Memory B cell (primary cell): ENCODE measurements at places on chromosomes 3 and 15.

DNA sequence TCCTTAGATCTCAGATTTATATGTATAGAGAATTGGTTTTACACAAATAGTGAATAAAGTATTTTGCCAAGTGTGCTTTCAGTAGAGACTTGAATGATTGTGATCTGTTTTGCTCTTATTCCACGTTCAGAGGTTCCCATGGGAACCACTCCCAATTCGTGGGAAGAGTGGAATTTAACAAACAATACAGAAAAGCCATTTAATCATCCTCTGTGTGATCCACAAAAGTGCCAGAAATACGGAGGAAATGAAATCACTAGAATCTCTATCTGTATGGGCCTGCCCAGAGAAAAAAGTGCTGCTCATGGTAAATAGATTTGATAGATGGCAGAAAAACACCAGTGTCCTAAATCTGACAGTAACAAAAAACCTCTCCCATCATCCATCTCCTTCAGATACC, 56.0 kb downstream of the CNTN4 start:
- no peak for DNase-seq

- peak; percentile 7 for DNase-seq
These were observed 153.3 kb downstream of the P3H2 start for GRCh38 chr3:189967254-189967865.

GRCh38 chr3:51355891-51356578, 29.1 kb upstream of the MANF start:
- DNase-seq, result no peak

- no peak for DNase-seq
These were observed 50.7 kb downstream of the TRA2B start for GRCh38 chr3:185887066-185887465.

GRCh38 chr3:127568586-127568985, 21.9 kb downstream of the TPRA1 start:
- DNase-seq, result no peak

GRCh38 chr15:68201153-68201878, 3.8 kb downstream of the CALML4 start:
- no peak for DNase-seq

- no peak for DNase-seq
These were observed 110.8 kb downstream of the TBC1D2B start for GRCh38 chr15:77966540-77967234.

GRCh38 chr3:45275006-45275704, 49.1 kb upstream of the TMEM158 start:
- DNase-seq, result no peak

DNA sequence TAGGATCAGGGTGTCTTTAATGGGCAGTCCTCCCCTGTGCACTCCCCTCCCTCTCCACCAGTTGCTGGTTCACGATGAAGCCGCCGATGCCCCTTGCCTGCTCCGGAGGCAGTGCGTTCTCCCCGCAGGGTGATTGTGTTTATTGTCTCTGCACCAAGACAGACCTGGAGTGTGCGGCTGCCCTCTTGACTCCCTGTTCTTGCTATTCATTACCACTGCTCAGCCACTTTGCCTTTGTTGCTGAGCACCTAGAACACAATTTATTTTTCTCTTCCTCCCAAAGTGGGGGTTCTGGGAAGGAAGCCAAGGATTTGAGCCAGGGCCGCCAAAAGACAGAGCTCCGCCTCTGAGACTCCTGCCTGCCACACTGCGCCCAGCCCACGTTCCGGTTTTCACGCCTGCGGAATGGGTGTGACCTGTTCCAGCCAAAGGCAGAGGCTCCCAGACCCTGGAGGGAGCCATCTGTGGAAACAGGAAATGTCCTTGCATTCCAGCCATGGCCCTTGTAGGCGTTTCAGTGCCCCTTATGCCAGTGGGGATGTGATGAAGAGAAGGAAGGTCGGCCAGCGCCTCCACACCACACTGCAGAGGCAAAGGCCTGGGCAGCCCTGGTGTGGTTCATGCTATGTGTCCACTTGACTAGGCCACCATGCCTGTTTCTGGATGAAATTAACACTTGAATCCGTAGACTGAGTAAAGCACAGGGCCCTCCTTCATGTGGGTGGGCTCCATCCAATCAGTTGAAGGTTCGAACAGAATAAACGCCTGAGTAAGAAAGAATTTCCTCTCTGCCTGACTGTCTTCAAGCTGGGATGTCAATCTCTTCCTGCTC, 85.8 kb downstream of the HMG20A start:
- DNase-seq, result no peak

GRCh38 chr15:76844096-76844495, 61.0 kb downstream of the SCAPER start:
- no peak for DNase-seq

DNA sequence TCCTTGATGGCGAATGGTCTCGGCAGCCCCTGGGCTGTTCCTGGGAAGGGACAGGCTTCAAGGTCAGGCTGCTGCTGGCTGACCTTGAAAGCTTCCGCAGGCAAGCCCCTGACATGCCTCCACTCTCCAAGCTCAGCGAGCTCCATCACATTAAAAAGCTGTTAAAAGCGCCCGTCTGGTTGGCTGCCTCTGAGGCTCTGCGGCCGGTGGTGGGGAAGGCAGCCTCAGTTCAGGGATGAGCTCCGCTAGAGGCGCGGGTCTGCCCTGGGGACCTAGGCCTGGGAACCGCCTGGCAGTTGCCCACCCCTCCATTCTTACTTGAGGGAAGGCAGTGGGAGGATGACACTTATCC, 103.8 kb downstream of the LINGO1 start:
- no peak for DNase-seq

GRCh38 chr3:197226179-197226578, 72.2 kb downstream of the DLG1 start:
- DNase-seq, result no peak

DNA sequence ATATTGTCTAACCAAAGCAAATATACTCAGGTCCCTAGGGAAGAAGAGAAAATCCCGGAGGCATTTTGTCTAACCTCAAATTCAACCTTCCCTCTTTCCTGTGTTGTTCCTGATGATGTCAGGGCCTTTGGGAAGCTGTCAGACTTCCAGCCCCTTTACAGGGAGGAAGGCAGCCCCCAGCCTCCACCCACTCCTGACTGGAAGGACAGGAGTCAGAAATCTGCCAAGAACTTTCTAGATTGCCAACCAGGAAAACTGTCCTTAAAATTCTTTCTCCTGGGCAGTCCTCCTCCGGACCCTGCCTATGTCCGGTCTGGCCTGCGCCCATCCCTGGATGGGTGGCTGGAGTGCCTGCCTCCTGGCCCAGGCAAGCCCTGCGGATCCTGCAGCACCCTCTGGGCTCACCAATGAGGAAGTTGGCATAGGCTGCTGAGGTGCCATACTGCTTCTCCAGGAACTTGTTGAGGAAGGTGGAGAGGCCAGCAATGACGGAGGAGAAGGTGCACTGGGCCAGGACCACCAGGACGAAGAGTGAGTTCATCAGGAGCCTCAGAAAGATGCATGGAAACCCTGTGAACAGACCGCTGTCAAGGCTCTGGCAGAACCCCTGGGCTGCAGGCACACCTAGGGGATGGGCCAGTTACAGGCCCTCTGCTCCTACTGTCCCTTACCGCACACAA, 52.6 kb upstream of the RAB6B start:
- DNase-seq, result no peak

DNA sequence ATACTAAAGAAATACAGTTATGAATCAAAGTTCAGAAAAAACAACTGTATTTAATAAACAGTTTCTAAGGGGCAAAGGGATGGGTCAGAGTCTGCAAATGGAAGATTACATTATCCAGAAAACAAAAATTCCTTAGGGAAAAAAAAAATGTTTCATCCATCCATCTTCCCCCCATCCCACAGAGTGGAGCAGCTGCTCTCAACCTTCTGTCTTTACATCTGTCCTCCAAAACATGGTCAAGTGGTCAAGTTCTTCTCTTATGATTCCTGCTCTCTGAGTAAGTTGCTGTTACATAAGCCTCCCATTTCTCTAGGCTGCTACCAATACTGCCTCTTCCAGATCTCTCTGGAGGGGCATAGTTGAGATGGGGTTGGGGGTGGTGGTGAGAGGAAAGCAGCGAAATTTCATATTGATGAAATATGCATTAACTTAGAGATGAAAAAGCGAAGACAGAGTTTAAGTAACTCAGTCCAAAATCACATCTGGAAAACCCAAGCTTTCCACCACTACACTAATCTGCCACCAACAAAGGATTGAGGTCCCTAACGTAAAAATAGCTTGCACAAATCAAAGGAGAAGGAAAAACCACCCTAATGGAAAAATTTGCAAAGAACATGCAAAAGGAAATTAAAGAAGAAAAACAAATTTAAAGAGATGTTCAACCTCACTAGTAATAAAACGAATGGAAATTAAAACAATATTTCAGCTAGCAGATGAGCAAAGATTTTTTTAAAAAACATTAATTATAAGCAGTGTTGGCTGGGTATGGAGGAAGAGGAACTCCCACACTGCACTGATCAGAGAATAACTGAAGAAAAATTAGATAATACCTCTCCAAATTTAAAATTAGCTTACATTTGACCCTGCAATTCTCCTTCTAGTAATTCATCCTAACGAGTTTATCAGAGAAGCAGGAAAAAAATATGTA, 109.5 kb downstream of the ST8SIA2 start:
- no peak for DNase-seq

DNA sequence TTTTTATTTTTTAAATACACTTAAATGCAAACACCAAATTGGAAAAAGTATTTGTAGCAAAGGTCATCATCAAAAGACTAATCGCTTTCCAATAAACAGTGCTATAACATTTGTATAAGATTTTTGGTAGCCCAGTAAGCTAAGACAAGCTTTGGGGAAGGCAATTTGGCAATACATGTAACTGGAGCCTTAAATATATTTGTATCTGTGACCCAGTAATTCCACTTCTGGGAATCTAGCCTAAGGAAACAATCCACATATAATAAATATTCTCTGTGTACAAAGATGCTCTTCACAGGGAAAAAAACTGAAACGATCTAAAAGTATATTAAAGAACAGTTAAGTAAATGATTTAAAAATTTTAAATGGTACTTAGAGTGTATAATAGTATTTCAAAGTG, 65.5 kb upstream of the TJP1 start:
- no peak for DNase-seq

- no peak for DNase-seq
These were observed 120.2 kb downstream of the NEDD4 start for GRCh38 chr15:55873024-55873720.

DNA sequence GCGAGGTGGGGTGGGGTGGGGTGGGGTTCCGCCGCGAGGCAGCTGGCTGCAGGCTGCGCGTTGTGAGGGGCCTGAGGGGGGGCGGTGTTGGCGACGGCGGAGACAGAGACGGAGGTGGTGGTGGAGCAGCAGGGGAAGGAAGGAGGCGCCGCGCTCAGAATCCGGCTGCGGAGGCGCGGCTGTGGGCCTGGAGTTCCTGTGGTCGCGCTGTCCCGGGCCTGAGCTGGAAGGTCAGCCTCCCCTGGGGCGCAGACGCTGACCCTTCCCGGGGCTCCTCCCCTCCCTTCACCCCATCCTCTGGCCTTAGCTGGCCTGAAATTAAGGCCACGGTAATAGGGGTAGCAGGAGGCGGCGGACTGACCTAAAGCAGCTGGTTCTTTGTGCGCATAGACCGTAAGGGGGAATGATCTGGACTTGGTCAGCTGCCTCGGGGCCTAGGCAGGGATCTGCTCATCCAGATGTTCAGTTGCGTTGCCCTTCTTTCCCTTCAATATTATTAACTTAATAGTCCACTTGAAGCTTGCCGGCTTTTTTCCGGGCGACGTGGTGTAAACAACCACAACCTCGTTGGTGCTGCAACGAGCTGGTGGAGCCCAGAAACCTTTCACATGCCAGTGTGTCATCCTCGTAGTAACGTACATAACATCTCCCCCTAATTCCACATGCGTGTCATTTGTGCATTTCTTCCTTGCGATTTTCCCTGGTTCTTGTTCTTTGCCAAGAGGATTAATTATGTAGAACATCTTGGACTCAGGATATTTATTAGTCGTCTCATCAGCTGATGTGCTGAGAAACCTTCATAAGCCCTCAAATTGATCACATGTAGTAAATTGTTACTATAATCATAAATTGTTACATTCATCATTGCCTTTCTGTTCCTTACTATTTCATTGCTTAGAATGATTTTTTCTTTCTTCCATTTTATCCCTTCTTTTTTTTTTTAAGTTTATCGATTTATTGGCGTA, 626 bp downstream of the SEC62 start:
- DNase-seq, result no peak

DNA sequence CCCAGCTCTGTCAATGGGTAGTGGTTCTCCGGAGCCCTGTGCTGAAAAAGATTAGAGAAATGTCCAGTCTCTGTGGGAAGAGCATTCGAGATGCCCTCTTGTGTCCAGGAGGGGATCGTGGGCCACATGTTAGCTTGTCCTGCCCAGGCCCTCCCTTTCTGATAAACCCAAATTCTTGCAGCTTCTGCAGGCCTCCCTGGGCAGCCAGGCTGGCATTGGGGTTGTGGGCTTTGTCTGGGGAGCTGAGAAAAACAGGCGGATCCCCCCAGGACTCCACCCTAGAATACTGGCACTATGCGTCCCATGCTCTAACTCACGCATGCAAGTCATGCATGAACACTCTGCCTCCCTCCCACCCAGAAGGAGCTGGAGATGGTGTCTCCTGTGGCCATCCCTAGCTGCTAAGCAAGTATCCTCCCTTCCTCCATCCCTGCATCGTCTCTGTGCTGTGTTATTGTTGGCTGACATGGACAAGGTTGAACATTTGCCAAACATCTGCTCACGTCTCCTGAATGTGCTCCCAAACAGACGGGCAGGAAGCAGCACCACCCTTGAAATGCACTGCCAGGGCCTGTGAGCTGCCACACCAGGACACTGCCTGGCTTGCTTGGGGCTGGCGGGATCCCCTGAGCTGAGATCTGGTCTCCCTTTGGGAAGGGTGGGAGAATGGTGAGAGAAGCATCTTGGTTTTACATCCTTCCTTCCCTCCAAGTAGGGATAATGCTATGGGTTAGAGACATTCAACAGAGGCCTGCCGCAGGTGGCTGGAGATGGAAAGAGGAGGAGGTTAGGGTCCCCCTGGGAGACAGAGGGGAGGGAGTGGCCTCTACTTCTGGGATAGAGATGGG, 26.5 kb downstream of the CFAP161 start:
- no peak for DNase-seq

DNA sequence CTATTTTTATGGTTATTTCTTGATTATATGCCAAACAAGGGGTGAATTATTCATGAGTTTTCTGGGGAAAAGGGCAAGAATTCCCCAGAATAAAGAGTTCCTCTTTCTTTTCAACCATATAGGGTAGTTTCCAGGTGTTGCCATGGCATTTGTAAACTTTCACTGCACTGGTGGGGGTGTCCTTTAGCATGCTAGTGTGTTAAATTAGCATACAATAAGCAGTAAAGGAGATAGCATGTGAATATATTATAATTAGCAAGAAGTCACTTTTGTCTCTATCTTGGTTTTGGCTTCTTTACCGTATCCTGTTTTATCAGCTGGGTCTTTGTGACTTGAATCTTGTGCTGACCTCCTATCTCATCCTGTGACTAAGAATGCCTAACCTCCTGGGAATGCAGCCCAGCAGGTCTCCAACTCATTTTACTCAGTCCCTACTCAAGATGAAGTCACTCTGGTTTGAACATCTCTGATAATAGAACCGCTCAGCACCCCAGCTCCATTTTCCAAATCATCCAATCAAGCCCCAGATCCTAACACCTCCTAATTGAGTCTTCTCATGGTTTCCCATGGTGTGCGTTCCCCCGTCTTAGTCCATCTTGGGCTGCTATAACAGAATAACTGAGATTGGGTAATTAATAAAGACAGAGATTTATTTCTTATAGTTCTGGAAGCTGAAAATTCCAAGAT, 3.4 kb upstream of the SELENOT start:
- peak; percentile 47 for DNase-seq

GRCh38 chr3:194154346-194154745, 18.4 kb downstream of the HES1 start:
- DNase-seq, result no peak

- DNase-seq, result no peak
These were observed 28.1 kb downstream of the ITGB5 start for GRCh38 chr3:124859025-124859424.
